Retinal pigment epithelial cell (primary cell): ENCODE measurements at places on chromosomes 4 and X.

DNA sequence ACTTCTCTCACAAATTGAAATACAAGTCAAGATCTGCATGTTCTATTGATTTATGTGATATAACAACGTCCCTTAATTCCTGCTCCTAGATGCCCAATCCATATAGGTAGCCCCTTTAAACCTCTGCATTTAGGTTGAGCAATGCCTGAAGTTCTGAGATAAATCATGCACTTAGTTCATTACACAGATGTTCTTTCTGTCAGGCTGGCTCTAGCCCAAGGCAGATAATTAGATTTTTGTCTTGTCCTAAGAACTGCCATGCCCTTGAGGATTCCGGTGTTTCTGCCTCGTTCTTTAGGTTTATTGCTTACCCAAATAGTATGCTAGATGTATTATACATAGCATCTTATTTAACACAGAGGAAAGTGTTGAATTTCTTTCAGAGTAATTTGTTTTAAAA, 143.1 kb downstream of the TRAM1L1 start:
- DNase-seq: no peak

DNA sequence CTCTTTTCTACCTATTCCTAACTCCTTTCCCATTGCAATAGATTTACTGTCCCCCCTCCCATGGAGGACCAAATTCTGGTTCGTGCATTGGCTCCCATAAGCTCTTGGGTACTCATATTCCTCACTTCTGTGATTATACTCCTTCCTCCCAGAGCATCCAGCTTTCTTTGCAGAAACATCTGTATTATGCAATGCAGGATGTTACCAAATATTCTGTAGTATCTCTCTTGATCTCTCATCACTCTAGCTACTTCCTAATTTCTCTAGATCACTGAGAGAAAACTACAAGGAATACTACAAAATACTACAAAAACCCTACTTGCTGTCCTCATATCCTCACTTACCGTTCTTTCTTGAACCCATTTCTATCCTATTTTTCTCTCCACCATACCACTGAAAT, 395.9 kb upstream of the HS3ST1 start:
- DNase-seq: no peak

GRCh38 chr4:54914781-54915180, 210.6 kb downstream of the KDR start:
- no peak for DNase-seq

DNA sequence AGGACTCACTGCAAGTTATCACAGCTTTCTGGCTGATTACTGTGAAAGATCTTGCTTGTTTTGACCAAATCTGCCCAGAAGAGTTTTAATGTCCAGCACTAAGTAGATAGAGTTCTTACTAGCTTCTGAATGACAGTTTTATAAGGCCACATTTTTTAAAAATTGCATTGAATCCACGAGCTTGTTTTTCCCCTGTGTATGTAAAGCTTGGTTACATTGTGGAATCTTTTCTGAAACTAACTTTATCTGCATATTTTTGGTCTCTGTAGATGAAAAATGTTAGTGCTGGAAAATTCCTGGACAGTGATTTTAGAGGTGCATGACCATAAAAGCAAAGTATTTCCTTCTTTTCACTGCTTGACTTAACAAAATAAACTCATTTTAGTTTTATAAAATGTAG, 650.3 kb upstream of the FAM241A start:
- no peak for DNase-seq

- no peak for DNase-seq
Measured at GRCh38 chrX:55030271-55031205, at the start of gene ALAS2. Gene ALAS2 (minus strand): TSS chrX:55030977. CDS start chrX:55026000, 4,977 bp downstream.

GRCh38 chr4:132763465-132763864, 385.6 kb upstream of the PCDH10 start:
- DNase-seq: no peak
